ENCODE measurements at places on chromosomes 3 and 15.

- no peak for DNase-seq
These were observed 381.1 kb upstream of the CNTN4 start for GRCh38 chr3:1717524-1717923.

- DNase-seq: peak; percentile 50
These were observed 657 bp downstream of the TLNRD1 start for GRCh38 chr15:81001152-81002008.

GRCh38 chr3:66496746-66497145 lies 4.1 kb downstream of the LRIG1 start:
- DNase-seq: no peak

DNA sequence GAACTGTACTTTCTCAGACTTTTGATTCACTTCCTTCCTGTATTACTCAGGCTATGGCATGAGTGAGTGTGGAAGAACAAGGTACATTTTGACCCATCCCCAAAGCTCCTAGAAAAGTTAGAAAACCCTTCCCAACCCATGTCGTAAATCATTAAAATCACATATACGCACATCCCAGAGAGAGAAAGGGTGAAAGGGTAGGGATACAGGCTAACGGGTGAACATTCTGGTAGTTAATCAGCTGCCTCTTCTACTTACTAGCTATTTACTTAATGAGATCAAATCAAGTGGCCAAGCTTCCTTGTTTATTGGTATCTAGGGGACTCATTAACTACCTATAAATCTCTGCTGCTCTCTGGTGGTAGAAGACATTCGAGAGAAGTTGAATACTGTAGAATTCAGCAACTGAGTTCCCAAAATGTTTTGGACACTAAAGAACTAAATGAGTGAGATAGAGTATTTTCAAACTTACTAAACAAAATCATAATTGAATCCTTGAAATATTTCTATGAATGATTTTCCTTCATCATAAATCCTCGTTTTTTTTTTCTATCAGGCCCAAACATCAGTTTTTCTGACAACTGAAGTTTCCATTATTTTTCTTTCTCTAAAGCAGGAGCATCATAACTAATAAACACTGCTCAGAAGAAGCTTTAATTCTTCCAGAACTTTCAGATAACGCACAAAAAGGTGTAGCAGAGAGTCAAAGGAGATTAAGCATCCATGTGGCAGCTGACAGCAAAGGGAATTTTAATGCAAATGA lies 124.2 kb downstream of the IMPG2 start:
- DNase-seq: no peak

All from activated CD4-positive, alpha-beta T cell treated with anti-CD3 and anti-CD28 coated beads for 4 hours (primary cell).